ENCODE measurements at places on chromosomes 1 and 21.

DNA sequence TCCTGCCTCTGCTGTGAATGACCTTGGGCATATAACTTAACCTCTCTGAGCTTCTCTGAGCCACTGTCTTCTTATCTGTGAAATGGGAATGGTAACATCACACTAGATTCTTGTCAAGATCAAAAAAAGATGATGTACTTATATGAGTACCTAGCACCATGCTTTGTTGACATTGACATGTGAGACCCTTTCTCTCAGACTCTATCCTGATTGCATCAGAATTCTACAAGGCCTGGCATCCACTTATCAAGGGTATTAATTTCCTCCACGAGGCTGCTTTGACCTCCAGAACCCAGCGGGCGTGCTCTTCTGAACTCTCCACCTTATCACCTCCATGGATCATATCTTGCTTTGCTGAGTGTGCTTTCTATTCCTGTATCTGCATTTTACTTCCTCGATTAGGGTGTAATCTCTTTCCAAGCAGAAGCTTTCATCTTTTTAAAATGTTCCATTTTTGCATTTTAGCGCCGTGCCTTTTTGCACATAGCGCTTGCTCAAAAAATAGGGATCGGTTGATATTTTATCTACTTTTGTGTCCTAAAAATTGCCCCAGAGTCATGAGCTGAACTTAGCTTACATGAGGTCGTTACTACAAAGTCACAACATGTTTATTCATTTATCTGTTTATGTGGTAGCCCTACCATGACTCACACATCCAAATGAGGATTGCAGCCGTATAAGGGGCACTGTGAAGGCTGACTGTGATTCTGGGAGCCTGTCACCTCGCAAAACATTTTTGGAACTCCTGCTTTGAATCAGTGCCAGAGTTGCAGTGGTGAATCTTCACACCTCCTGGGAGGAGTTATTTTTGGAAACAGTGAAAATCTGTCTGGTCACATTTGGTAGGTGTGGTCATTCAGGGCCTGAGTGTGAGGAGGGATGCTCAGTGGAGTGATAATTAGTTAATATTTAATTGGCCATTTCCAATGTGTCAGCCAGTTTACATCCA, 63.2 kb downstream of the IER5 start:
- no peak for DNase-seq

DNA sequence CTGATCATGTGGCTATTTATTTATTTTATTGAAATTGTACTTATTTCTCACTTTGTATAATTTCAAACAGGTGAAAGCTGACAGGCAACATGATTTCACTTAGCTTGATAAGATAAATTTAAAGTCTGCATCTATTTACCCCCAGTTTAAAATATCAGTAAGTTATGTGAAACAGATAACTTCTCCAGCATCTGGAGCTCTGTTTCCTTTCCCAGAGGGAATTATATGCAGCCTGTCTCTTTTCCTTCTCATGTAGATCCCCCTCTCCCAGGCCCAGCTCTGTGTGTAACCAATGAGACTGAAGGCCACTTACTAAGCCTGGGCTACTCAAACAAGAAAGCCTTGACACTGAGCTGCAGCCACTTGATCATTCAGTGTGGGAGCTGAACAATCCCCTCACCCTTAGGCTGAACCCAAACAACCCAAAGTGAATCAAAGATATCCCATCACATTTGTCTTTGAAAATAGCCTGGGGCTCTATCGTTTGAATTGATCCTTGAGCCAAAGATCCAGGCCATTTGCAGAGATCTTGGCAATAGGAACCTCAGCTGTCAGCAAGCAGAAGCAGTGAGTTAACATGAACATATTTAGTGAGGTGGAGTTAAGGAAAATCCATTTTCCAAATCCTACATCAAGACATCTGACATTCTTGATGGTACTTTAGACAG, 383.9 kb downstream of the TGFB2 start:
- DNase-seq: no peak

- DNase-seq: no peak
Measured at GRCh38 chr1:161166669-161167548, 683 bp downstream of the PPOX start.

GRCh38 chr1:156392452-156392853, 23.4 kb downstream of the RHBG start:
- no peak for DNase-seq

DNA sequence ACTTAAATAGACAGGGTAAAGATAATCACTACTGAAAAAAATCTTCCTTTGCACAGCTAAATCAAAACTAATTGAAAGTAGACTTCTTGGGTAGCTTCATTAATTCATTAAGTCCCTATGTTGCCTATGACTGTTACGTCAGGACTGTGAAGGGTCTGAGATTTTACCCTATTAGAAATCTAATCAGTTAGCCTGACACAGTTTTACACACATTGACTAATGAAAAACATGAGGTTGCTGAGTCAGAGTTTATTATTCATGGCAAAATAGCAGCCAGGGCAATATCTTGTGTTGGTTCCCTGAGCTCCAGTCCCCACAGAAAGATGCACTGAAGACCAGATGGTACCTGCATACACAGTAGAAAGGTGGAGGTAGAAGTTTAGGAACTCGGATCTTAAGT, 262.5 kb upstream of the ZP4 start:
- no peak for DNase-seq

GRCh38 chr21:41917531-41917930, 36.3 kb downstream of the C2CD2 start:
- DNase-seq: no peak

- DNase-seq: no peak
Measured at GRCh38 chr1:239308701-239309333, 77.6 kb upstream of the CHRM3 start.

- DNase-seq: peak; percentile 3
Measured at GRCh38 chr1:99119188-99119587, 114.5 kb upstream of the PLPPR5 start.

DNA sequence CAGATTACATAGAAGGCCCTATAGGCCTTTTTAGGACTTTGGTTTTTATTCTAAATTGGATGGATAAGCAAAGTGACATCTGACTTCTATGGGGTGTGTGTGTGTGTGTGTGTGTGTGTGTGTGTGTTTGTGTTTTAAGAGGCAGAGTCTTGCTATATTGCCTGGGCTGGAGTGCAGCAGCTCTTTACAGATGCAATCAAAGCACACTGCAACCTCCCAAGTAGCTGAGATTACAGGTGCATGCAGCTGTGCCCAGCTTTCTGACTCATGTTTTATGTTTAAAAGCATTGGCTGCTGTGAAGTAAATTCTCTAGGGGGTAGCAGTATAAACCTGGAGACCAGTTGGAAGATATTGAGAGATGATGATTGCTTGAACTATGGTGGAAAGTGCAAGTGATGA, 12.4 kb upstream of the EVI5 start:
- DNase-seq: no peak

All from anterior cingulate cortex (tissue), 58 donors.